Putamen (tissue), 1 donor: ENCODE measurements at places on chromosomes 2 and 18.

DNA sequence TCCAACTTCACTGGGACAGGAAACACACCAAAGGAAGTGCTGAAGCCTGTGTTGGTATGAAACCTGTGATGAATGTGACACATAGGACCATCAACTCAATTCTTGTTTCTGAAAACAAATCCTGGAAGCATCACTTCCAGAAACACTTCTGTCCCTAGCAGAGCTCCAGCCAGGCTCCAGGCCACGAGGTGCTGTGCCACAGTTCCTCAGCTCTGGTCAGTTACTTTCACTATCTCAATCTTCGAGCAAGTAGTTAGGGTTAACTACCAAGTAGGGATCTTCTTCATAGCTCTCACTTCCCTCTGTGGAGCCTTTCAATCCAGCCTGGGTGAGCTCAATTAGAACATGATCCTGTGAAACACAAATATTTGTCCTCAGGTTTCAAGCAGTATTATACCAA is 3.6 kb upstream of the LCT start:
- no peak for DNase-seq

- no peak for DNase-seq
These were observed 223.4 kb downstream of the TFCP2L1 start for GRCh38 chr2:121061633-121062032.

- no peak for DNase-seq
These were observed 1549.7 kb upstream of the ACVR2A start for GRCh38 chr2:146295080-146295670.

DNA sequence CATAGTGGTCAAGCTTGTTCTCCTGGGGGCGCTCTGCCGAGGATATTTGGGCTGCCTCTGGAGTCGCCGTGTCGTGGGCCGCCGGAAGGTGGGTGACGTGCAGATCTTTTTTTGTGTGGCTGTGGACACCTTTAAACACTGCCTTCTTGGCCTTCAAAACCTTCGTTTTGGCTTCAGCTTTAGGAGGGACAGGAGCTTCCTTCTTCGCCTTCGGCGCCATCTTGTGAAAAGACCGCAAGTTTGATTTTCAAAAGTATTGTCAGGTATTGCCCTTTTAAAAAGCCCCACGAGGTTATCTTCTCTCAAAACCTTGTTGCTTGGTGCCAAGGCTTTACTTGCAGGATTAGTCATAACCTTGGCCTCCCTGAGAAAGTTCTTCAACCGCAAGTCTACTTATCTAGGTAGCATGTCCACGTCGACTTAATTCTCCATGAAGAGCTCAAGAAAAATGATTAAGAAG is 20.8 kb downstream of the LAMA3 start:
- DNase-seq, result no peak

GRCh38 chr2:218852911-218853667 is 6.5 kb upstream of the WNT6 start:
- peak; percentile 49 for DNase-seq

- no peak for DNase-seq
These were observed 24.8 kb upstream of the ZNF638 start for GRCh38 chr2:71306762-71307161.

- no peak for DNase-seq
These were observed 86.0 kb upstream of the SATB2 start for GRCh38 chr2:199543606-199544172.

- no peak for DNase-seq
These were observed at the start of gene PCARE for GRCh38 chr2:29074411-29074810. TSS of gene PCARE (minus strand) at chr2:29074523. CDS start at chr2:29074261, 262 bp downstream.

- DNase-seq, result no peak
These were observed 226.9 kb downstream of the TMEM163 start for GRCh38 chr2:134491771-134492441.
